ENCODE measurements at places on chromosomes 13 and 19.
A peak's percentile ranks its signal among the peaks of the same experiment; 100 is the strongest.

GRCh38 chr13:20457670-20458069 is 68.0 kb downstream of the CRYL1 start:
- no peak for DNase-seq

DNA sequence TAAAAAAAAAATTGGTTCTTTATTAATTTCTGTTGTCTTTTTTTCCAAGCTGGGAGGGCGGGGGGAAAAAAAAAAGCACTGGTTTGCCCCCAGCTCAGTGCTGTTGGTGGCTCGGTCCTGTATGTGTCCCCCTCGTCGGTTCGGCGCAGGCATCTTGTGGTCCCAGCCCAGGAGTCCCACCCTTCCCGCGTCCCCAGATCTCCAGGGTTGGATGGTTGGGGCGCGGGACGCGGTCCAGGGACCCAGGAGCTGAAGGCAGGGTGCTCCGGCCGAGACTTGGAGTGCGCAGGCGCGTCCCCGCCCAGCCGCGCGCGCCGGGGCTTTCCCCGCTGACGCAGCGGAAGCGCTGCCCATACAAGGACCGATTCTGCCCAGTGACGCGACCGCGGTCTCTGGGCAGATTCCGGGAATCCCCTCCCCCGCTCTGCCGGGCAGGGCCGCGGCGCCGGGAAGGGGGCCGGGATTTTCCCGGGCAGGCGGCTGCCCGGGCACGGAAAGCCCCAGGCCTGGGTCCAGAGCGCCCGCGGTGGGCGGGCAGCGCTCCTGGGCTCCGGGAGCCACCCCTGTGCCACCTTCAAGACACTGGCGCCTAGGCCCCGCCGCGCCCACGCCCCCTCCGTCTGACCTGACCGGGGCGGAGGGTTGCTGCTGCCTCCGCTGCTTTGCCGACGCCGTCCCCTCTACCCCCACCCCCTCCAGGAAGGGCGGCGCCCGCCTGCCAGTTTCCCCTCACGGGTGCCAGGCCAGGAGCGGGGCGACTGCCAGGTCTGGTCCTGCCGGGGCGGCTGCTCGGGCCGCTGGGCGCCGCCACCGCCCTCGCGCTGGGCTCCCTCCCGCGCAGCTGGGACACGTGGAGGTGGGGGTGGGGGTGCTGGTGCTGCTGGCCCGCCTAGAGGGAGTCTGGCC is 2.3 kb downstream of the JUNB start:
- DNase-seq, result peak; percentile 97

GRCh38 chr13:48004201-48004600 is 3.1 kb upstream of the SUCLA2 start:
- no peak for DNase-seq

GRCh38 chr13:39825886-39826285 is 170.4 kb downstream of the COG6 start:
- DNase-seq, result peak; percentile 37

- no peak for DNase-seq
These were observed 11.4 kb downstream of the ZNF541 start for GRCh38 chr19:47561440-47562057.

DNA sequence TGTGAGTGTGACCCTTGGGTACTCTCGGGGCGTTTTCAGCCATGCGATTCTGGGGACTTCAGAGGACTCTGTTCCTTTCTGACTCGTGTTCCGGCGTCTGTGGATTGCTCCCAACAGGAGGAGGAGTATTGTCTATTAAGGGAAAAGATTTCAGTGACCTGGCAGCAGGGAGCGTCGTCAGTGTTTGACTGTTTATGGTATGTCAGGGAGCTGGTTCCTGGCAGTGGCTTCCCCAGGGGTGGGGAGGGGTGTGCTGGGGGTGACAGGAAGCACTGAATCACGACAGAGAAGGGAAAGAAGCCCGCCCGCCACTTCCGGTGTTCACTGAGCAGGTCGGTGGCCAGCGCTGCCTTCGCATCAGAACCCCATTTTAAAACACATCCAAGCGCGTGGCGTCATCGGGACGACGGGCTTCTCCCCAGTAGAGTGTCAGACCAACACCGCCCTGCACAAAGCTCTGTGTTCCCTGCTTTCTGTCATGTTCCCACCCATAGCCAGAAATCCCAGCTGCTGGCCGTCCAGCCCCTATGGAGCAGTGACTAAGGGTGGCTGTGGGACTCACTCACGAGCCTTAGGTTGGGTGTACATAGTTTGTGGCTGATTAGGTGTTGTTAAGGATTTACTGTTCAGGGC is 33.8 kb downstream of the COL4A2 start:
- DNase-seq, result no peak

- DNase-seq, result no peak
These were observed 7.3 kb upstream of the PRR19 start for GRCh38 chr19:42294471-42295137.
